ENCODE measurements at places on chromosomes 11 and 22. TPM values are rescaled to one million over a fixed set of nuclear protein-coding genes. Genes with fewer than 3 reads are reported as not detected.

The ZP1 gene
- total RNA-seq = not detected

The NXPE2 gene
- not detected for total RNA-seq

GRCh38 chr11:125088576-125089455 lies 22.6 kb downstream of the TMEM218 start:
- no peak for DNase-seq
- no peak overlapping the region for H3K4me3 ChIP-seq
- no peaks in the 10 kb centered on the region for H3K27me3 ChIP-seq
- peaks cover 7% of the 10 kb centered on the region for H3K4me1 ChIP-seq

DNA sequence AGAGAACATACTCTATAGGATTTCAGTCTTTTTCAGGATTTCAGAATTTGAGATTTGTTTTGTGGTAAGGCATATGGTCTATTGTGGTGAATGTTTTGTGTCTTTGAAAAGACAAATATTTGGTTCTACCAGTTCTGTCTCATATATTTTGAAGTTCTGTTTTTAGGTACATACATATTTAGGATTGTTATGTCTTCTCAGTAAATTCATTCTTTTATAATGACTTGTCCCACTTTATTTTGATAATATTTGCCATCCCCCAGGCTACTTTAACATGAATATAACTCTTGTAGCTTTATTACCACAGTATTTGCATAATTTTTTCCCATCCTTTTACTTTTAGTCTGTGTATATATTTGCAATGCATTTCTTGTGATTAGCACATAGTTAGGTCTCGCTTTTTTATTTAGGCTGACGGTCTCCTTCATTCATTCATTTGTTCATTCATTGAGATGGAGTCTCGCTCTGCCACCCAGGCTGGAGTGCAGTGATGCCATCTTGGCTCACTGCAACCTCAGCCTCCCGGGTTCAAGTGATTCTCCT lies 32.1 kb downstream of the MTMR3 start:
- H3K27ac ChIP-seq = no peak overlapping the region
- no peaks in the 10 kb centered on the region for H3K27me3 ChIP-seq
- H3K36me3 ChIP-seq = no peaks in the 10 kb centered on the region
- no peak overlapping the region for H3K4me3 ChIP-seq

DNA sequence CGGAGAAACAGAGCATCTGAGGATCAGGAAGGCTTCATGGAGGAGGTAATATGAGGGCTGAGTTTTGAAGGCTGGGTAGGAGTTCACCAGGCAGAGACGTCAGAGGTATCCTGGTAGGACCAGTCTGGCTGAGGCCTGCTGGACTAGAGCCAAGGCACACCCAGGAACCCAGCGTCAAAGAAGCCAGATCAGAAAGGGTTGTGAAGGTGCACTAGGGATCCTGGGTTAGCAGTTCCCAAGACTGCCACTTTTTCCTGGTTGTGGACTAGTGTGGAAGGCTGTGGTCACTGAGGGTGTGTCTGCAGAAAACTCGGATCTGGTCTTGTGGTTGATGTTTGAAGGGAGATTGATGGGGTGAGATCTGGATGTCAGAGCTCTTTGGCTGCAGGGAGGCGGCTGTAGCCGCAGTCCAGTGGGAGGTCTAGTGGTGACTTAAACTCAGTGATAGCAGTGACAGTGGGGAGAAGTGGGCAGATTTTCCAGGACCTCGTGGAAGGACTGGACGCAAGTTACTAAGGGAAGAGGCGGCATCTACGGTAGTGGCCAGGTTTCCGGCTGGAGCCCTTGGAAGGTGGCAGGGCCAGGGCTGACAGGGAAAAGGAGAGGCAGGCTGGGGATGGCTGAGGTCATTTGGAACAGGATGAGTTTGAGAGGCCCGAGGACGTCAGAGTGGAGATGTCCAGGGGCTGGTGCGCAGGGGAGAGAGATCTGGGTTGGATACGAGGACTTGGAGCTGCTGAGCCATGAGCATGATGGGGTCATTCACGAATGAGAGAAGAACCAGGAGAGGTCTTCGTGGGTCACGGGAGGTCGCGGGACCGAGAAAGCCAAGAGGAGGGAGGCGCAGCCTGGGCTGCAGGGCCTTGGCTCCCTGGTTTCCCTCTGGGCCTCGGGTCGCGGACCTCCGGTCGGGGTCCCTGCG lies 10.9 kb downstream of the RELA start:
- H3K36me3 ChIP-seq = peaks cover 7% of the 10 kb centered on the region
- H3K27ac ChIP-seq = no peak overlapping the region
- no peak for DNase-seq
- H3K4me1 ChIP-seq = peaks cover 8% of the 10 kb centered on the region

DNA sequence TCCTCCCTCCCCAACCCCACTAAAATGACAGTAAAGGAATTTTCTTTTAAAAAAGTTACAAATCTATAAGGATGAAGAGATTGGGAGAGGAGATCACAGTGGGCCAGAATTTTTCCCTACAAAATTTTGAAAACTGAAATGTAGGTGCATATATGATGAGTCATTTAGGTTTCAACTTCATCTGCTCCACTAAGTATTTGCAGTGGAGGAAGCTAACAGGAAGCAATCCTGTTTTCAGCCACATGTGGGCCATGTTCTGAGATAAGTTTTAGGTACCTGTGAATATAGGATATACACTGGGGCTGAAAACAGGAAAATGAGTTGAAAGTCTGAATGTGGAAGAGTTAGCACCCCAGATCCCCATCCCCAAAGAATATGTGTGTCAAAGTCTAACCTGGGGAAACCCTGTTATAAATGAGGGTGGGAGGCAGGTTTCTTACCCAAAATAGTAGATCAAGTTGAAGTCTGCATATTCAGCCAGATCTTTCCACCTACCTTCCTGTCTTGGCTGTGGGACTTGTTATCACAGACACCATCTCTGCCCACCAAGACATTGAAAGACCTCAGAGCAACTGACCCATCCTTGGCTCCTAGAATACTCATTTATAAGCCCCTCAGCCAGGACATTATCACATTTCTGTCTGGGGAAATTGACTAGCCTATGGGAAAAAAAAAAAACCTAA lies 87.3 kb downstream of the PACS1 start:
- no peak overlapping the region for H3K27ac ChIP-seq
- no peak for DNase-seq
- no peak overlapping the region for H3K4me3 ChIP-seq
- H3K4me1 ChIP-seq = no peaks in the 10 kb centered on the region
